Inflammatory macrophage (primary cell): ENCODE measurements at places on chromosomes 3 and 15.
A peak's percentile ranks its signal among the peaks of the same experiment; 100 is the strongest.

DNA sequence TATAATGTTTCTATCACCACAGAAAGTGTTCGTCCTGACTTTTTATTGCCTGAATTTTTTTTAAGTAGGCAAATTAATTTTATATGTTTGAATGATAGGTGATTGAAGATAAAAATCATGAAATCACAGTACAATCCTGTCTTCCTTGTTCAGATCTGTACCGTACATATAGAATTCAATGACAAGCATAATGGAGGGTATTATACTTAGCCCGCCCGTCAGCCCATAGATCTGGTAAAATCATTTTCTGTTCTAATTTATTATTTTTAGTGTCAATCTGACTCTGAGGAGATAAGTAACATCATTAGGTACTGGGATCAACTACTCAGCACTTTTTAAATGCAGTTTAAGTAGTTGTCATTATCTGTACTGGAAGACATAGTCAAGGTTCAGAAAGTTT is 269.9 kb downstream of the NR2F2 start:
- DNase-seq, result no peak

GRCh38 chr3:114644367-114644766 is 350.5 kb downstream of the TIGIT start:
- DNase-seq, result no peak

GRCh38 chr15:93300796-93301195 is 211.8 kb upstream of the RGMA start:
- DNase-seq, result no peak

DNA sequence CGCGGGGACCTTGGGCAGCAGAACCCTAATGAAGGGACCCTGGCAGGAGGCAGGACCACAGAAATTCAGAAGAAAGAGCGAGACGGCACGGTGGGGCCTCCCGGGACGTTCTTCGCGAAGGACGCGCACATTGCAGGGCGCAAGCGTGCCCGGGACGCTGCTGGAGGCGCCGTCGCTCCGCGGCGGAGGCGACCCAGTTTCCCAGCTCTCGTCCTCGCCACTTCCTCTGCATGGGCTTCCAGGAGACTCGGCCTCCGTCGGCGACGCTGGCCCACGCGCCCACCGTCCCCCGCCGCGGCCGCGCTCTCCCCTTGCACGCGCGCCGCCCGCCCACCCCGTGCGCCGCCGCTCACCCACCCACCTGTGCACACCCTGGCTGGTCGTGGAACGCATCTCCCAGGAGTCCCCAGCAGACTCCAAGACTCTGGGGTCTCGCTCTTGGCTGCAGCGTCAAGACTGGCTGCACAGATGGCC is 31.8 kb upstream of the SMAD3 start:
- DNase-seq, result peak; percentile 43

- no peak for DNase-seq
Observed at GRCh38 chr15:28943146-28943545, 57.4 kb downstream of the APBA2 start.

- DNase-seq, result no peak
Observed at GRCh38 chr3:95289295-95289694, 1226.4 kb downstream of the NSUN3 start.

- no peak for DNase-seq
Observed at GRCh38 chr3:185210621-185211142, 43.2 kb downstream of the EHHADH start.

GRCh38 chr3:183809270-183809669 is 16.1 kb downstream of the MAP6D1 start:
- DNase-seq, result no peak

- no peak for DNase-seq
Observed at GRCh38 chr3:181327349-181327748, 337.8 kb upstream of the DNAJC19 start.

DNA sequence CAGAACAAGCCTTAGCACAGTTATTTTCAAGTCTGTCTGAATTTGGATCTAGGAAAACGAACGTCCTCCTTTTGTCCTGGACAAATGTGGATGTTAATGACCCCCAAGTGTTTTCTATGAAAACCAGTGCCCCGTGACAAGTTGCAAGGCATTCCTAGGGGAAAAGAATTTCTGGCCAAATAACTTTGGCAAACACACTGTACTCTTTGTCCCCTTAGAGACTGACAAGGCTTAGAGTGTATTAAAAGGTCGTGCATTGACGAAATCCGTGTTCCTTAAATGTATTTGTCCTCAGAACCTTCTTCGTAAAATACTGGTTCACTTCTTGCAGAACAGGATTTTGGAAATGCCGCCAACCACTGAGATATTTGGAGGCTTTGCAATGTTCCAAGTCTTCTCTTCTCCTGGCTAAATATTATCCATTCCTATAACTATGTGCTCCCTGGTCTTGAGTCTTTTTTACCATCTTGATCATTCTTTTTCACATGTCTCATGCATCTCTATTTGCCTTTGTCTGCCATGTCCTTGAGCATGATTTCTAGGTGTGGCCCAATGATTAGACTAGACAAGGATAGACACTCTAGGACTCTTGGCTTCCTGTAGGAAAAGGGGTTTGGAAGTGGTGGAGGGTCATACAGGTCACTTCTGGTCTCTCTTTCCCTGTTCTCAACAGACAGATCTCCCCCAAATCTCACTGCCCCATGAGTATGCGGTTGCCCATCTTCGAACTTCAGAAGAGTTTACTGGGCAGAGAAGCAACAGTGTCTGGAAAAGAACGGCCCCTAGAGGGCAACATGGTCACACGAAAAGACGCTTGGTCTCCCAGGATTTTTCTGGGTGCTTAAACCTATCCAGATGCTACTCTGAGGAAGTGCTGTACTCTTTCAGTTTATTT is 117.5 kb downstream of the EDEM1 start:
- DNase-seq, result peak; percentile 78
